ENCODE measurements at places on chromosomes 5 and 9.

DNA sequence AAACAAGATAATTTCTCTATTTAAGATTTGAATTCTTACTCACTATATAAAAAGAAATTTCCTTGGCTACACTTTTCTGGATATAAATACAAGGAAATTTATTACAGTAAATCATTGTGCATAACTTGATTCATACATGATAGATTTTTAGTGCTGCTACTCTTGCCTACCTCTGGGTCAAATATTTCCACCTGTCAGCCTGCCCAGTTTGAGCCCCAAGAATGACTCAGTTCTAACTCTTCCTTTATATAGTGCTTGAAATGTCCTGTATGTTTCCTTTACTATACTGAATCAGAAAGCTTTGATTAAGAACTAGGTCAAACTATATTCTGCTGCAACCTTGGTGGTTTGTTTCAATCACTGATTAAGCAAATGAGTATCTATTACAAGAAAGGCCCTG, 147.4 kb upstream of the FTMT start:
- no peak for DNase-seq

DNA sequence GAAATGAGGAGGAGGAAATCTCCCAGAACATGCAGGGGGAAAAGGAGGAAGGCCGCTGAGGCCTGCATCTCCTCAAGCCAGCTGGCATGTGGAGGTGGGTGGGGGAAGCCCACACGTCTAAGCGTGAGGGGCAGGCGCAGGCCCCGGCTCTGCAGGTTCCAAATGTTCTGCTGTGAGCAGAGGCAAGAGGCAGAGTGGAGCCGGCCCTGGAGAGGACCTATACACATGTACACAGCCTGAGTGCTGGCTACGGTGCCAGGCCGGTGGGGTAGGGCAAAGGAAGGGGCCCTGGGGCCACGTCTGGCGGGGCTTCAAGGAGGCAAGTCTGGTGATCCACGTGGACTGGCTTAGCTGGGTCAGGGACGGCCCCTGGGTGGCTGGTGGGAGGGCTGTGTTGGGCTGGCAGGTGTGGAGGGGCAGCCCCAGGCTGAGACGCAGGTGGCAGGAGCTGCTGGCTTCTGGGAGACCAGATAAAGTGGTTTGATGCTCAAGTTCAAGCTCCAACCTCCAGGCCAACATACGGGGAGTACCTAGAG, 26.4 kb downstream of the LPCAT1 start:
- no peak for DNase-seq

- DNase-seq, result no peak
Observed at GRCh38 chr5:54001976-54002775, 308.2 kb downstream of the ARL15 start.

GRCh38 chr5:158283397-158283796, 424.5 kb upstream of the CLINT1 start:
- DNase-seq, result no peak

DNA sequence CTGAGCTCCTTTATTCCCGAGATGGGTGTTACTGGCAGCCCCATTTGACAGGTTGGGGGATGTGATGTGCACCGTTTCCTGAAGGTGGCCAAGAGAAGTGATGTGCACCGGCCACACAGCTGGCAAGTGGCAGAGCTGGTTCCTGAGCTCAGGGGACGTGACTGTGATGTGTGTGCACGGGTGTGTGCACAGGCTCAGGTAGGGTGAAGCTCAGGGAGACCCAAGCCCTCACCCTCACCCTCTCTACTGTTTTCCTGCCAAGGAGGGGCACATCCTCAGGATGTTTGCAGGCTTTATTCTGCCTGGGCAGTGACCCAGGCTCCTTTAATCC, 56.6 kb downstream of the WWC1 start:
- DNase-seq, result no peak

DNA sequence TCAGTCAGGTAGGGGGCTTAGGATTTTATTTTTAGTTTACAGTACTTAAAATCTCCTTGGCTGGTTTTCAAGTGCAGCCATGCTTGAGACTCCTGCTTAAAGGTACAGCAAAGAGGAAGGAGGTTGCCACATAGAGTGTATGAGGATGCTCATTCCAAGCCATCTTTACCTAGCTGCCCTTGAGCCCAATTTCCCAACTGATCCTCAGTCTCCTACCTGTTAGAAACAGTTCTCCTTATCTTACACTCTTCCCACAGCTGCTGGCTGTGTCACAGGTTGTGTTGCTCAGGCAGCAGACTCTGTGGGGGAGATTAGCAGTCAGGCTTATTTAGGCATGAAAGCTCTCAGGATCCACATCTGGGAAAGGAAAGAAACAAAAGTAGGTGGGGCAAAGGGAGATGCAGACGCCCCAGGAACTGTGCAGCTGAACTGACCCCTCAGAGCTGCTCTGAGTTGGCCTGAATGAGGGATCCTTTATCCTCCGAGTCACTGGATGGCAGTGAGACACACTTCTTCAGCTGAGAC, 95.1 kb downstream of the NMUR2 start:
- DNase-seq, result no peak
